ENCODE measurements at places on chromosomes 2 and 18. TPM values are rescaled to one million over a fixed set of nuclear protein-coding genes. Genes with fewer than 3 reads are reported as not detected.

DNA sequence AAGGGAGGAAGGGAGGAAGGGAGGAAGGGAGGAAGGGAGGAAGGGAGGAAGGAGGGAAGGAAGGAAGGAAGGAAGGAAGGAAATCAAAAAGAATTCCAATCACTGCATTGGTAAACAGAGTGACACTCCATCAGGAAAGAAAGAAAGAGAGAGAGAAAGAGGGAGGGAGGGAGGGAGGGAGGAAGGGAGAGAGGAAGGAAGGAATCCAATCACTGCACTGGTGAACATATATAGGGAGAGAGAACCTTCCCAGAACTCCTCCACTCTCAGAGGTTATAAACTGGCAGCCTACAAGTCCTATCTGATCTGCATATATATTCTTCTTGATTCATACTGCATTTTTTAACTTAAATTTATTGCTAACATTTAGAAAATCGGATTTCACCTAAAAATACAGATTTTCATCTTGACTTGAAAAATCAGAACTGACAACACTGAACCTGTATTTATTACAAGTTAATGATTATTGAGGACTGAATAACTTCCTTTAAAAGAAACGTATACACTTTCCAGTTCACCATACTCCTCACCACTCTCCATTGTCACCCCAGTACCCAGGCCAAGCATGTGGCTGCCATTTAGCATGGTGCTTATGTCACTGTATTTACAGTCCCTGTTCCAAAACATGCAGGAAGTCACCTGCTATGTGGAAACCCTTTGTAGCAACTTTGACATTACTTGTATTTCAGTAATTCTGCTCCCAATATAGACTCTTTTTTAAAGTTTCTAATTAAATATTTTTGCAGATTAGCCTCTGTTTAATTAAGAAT, 83.5 kb downstream of the ANTXR1 start:
- H3K36me3 ChIP-seq: no peaks in the 10 kb centered on the region
- no peak for DNase-seq
- H3K4me1 ChIP-seq: peaks cover 3% of the 10 kb centered on the region
- H3K27ac ChIP-seq: peak overlapping the region; percentile 67
- no peak overlapping the region for H3K4me3 ChIP-seq

DNA sequence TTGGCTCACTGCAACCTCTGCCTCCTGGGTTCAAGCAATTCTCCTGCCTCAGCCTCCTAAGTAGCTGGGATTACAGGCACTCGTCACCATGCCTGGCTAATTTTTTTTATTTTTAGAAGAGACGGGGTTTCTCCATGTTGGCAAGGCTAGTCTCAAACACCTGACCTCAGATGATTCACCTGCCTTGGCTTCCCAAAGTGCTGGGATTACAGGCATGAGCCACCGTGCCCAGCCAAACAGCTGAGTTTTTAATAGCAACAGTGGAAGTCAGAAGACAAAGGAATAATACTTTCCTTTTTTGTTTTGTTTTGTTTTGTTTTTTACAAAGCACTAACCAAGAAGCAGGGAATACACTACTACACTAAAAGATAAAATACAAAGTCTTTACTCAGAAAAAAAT, 16.9 kb downstream of the GPR75 start:
- H3K27me3 ChIP-seq: no peaks in the 10 kb centered on the region
- H3K36me3 ChIP-seq: no peaks in the 10 kb centered on the region
- DNase-seq: no peak
- no peak overlapping the region for H3K27ac ChIP-seq
- H3K4me3 ChIP-seq: no peak overlapping the region

- H3K4me1 ChIP-seq: no peaks in the 10 kb centered on the region
- H3K4me3 ChIP-seq: no peak overlapping the region
- no peak for DNase-seq
- no peaks in the 10 kb centered on the region for H3K36me3 ChIP-seq
- no peaks in the 10 kb centered on the region for H3K27me3 ChIP-seq
- H3K27ac ChIP-seq: no peak overlapping the region
These were observed 135.2 kb downstream of the RNF144A start for GRCh38 chr2:7052404-7052803.

DNA sequence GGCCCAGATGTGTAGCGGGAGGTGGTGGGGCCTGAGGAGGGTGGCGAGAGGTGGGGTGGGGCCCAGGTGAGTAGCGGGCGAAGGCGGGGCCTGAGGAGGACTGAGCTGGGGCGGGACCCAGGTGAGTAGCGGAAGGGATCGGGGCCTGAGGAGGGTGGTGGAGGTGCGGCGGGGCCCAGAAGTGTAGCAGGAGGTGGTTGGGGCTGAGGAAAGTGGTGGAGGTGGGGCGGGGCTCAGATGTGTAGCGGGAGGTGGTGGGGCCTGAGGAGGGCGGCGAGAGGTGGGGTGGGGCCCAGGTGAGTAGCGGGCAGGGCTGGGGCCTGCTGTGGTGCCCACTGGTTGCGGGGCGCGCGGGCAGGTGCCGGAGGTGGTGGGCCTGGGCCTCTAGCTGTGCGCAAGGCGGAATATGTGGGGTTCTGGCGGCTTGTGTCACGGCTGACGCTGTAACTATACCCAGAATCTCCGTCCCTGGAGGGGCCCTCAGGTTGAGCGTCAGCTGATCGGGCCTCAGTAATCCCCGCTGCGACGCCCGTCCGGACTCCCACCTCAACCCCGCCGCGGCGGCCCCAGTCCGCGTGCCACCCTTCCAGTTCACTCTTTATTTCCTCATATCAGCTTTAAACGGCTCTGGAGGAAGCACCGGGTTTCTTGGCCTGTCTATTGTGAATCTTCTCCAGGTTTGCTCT, 866 bp upstream of the SF3B6 start:
- H3K27ac ChIP-seq: peak overlapping the region; percentile 90
- H3K4me3 ChIP-seq: peak overlapping the region; percentile 65
- no peak for DNase-seq
- H3K27me3 ChIP-seq: no peaks in the 10 kb centered on the region

- H3K27me3 ChIP-seq: no peaks in the 10 kb centered on the region
- H3K4me3 ChIP-seq: no peak overlapping the region
- H3K27ac ChIP-seq: no peak overlapping the region
- H3K36me3 ChIP-seq: no peaks in the 10 kb centered on the region
- no peaks in the 10 kb centered on the region for H3K4me1 ChIP-seq
- DNase-seq: no peak
These were observed 862.6 kb downstream of the BCL11A start for GRCh38 chr2:59690849-59691248.

Gene AOX1
- 6.9 TPM for polyA plus RNA-seq

DNA sequence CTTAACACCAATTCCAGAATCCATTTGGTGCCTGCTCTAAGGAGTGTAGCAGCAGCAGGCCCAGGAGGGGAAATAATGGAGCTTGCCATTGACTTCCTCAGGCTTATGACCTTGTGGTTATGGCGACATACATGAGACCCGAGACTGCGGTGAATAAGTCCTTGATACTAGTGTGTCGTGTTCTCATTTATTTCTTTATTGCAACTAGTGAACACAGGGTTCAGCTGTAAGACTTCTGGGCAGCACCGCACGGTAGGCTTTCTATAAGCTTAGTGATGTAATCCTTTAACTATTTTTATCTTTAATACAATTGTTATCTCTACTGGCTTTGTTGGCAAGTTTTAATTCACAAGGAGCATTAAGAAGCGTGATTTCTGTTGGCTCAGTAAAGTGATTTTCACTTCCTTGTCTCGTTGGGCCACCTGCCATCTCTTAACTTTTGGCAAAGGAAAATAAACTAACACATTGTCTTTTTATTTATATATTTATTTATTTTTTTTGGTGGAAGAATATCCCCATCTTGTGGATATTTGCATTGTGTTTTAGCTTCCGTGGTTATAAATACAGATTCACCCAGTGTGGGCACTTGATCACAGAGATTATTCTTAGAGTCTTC, 139.8 kb downstream of the LTBP1 start:
- no peak for DNase-seq
- H3K4me3 ChIP-seq: no peak overlapping the region
- H3K36me3 ChIP-seq: no peaks in the 10 kb centered on the region
- peaks cover 15% of the 10 kb centered on the region for H3K4me1 ChIP-seq
- no peaks in the 10 kb centered on the region for H3K27me3 ChIP-seq

Gene MATN3
- 0.13 TPM for polyA plus RNA-seq

Gene SLC38A11
- polyA plus RNA-seq: 0.63 TPM

GRCh38 chr2:42096869-42097591, 49.2 kb downstream of the PKDCC start:
- no peak for DNase-seq
- H3K36me3 ChIP-seq: no peaks in the 10 kb centered on the region
- H3K27ac ChIP-seq: peak overlapping the region; percentile 8

DNA sequence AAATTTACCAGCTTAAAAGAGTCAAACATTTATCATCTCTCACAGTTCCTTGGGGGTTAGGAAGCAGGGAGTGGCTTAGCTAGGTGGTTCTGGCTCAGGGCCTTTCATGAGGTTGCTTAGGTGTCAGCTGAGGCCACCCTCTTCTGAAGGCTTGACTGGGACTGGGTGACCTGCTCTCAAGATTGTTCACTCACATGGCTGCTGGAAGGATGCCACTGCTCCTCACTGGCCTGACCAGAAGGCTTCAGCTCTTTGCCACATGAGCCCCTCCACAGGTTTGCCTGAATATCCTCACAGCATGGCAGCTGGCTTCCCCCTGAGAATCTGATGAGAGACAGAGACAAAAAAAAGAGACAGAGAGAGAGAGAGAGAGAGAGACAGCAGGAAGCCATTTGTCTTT, 17.3 kb upstream of the RNF152 start:
- H3K27me3 ChIP-seq: no peaks in the 10 kb centered on the region
- H3K4me3 ChIP-seq: no peak overlapping the region
- no peaks in the 10 kb centered on the region for H3K36me3 ChIP-seq
- no peaks in the 10 kb centered on the region for H3K4me1 ChIP-seq

Gene MOGAT1
- polyA plus RNA-seq: not detected

DNA sequence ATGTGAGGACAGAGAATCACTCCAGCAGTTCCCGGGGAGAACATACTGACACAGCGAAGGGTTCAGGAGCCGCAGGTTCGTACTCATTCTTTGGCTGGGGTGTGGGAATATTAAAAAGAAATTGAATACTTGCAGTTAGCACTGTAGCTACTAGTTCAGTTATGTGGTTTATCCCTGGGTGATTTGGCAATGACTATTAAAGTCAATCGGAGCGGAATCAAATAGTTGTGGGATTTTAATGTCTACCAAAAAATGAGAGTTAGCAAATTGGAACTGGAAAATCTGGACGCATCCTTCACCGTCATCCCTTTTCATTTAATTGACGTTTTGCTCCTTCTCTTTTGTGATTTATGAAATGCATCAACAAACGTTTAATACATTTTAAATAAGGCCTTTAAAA, 50.8 kb downstream of the GBX2 start:
- no peaks in the 10 kb centered on the region for H3K4me1 ChIP-seq
- no peaks in the 10 kb centered on the region for H3K36me3 ChIP-seq
- H3K27ac ChIP-seq: no peak overlapping the region
- no peaks in the 10 kb centered on the region for H3K27me3 ChIP-seq
- no peak for DNase-seq

- H3K27me3 ChIP-seq: no peaks in the 10 kb centered on the region
- no peak overlapping the region for H3K4me3 ChIP-seq
- no peak for DNase-seq
- H3K27ac ChIP-seq: no peak overlapping the region
- H3K4me1 ChIP-seq: no peaks in the 10 kb centered on the region
These were observed 14.1 kb downstream of the MEMO1 start for GRCh38 chr2:31996571-31997150.

DNA sequence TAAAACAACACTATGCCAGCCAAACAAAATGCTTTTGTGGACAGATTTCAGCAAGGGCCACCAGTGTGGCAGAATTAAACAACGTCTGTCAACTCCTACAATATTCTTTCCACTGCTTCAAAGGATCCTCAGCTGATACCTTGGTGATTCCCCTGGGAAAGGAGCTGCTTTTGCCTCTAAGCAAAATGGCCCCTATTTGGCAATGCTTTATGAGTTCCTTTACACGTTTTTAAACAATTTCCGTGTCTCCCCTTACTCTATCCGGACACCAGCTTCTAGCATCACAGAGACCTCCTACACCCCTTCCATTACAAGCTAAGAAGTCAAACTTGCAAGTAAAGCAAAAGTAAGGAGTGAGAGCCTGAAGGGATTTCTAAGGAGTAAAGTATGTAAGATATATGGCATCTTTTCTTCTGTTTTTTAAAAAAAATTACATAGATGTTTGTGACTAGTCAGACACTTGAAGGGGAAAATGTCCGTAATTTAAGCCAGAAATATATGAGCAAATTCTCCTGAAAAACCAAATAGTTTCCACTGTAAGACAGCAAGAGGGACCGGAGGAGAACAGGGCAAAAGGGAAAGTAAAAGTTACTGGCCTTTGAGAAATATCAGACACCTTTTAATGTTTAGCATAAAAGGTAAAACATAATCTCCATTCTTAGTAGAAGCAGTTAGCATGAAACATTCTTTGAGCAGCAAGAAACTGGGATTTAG, 1.9 kb downstream of the SOS1 start:
- peaks cover 3% of the 10 kb centered on the region for H3K4me1 ChIP-seq
- no peaks in the 10 kb centered on the region for H3K27me3 ChIP-seq
- H3K4me3 ChIP-seq: peak overlapping the region; percentile 99
- no peaks in the 10 kb centered on the region for H3K36me3 ChIP-seq
- no peak overlapping the region for H3K27ac ChIP-seq

DNA sequence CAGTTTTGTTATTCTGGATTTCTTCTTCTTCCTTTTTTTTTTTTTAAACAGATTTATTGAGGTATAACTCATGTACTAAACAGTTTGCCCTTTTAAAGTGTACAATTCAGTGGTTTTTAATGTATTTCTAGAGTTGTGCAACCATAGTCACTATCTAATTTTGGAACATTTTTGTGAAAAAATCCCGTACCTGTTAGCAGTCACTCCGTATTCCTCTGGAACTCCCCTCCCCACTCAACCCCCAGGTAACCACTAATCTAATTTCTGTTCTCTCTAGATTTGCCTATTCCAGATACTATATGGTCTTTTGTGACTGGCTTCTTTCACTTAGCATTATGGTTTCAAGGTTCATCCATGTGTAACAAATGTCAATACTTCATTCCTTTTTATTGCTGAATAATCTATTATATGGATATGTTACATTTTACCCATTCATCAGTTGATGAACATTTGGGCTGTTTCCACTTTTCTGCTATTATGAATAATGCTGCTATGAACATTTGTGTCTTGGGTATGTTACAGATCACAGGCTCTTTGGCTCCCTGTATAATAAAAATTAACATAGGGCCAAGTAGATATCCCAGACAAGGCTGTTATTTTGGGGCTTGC, 21.9 kb downstream of the EHBP1 start:
- no peaks in the 10 kb centered on the region for H3K4me1 ChIP-seq
- no peaks in the 10 kb centered on the region for H3K27me3 ChIP-seq
- H3K36me3 ChIP-seq: no peaks in the 10 kb centered on the region
- no peak for DNase-seq
- H3K4me3 ChIP-seq: no peak overlapping the region
- H3K27ac ChIP-seq: no peak overlapping the region

- H3K4me3 ChIP-seq: no peak overlapping the region
- no peak for DNase-seq
- H3K27me3 ChIP-seq: no peaks in the 10 kb centered on the region
These were observed 3.2 kb downstream of the NBAS start for GRCh38 chr2:15557887-15558311.

Gene SCYGR3
- not detected for polyA plus RNA-seq

- no peak overlapping the region for H3K4me3 ChIP-seq
- H3K27me3 ChIP-seq: no peaks in the 10 kb centered on the region
- DNase-seq: no peak
- H3K4me1 ChIP-seq: peaks cover 3% of the 10 kb centered on the region
- no peaks in the 10 kb centered on the region for H3K36me3 ChIP-seq
- H3K27ac ChIP-seq: no peak overlapping the region
These were observed 7.1 kb downstream of the MTA3 start for GRCh38 chr2:42575458-42576064.

Gene UGT1A5
- polyA plus RNA-seq: not detected

Gene SP100
- 70.8 TPM for polyA plus RNA-seq

- no peak overlapping the region for H3K27ac ChIP-seq
- H3K4me1 ChIP-seq: no peaks in the 10 kb centered on the region
- H3K36me3 ChIP-seq: no peaks in the 10 kb centered on the region
- H3K27me3 ChIP-seq: no peaks in the 10 kb centered on the region
These were observed 52.6 kb upstream of the ACMSD start for GRCh38 chr2:134785659-134786430.
